COR-L47 (cell line): ENCODE measurements at places on chromosomes 3 and 15.

- no peak for DNase-seq
Observed at GRCh38 chr3:138761002-138761401, 73.7 kb downstream of the PIK3CB start.

GRCh38 chr15:74621936-74622335 is 6.3 kb downstream of the CLK3 start:
- DNase-seq: no peak

- no peak for DNase-seq
Observed at GRCh38 chr3:47841786-47842349, 38.9 kb downstream of the DHX30 start.

DNA sequence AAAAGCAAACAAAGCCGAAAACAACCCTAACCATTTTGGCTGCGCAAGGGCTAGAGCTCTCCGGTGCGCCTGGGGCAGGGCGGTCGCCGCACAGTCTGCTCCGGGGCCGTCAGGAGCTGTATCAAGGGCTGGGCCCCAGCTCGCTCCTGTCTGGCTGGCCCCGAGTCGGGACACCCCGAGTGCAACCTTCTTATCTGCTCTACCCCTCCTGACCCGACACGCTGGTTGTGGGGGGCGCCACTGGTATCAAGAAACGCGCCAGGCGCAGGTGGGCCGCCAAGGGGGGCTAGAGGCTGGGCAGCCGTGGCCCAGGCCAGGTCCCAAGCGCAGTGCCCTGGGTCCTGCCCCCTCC is 36.0 kb downstream of the NR2F2 start:
- DNase-seq: no peak

DNA sequence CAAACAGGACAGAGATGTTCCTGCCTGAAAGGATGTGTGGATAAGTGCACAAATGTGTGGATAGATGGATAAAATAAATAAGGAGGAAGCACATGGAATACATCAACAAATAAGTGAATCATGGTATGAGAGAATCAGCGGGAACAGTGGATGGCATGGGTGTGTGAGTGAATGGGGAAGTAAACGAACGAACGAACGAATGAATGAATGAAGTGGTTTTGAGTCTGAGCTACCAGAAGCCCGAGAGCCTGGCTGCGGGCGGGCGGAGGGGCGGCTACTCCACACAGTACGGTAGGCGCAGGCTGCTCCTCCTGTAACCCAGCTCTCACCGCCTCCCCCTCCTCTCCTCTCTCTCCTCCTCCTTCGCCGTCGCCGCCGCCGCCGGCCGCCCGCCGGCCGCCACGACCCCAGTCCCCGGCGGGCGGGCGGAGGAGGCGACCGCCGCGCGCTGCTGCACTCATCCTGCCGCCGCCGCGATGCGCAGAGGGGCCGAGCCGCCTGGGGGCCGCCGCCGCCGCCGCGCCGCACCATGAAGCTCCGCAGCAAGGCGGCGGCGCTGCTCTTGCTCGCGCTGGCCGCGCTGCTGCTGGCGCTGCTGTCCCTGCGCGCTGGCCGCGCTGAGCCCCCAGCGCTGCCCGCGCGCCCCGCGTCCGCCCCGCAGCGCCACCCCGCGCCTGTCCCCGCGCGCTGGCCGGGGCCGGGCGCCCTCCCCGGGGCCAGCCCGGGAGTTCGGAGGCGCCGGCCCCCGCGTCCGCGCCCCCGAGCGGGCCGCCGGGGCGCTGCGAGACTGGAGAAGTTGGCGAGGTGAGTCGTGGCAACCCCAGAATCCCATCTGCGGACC is at the start of gene GXYLT2:
TSS of gene GXYLT2 (plus strand) at position 342 of the 841 bp plus-strand sequence. CDS start at position 530, 188 bp downstream.
- DNase-seq: peak; percentile 31

GRCh38 chr3:162092751-162093150 is 596.1 kb downstream of the OTOL1 start:
- DNase-seq: no peak

GRCh38 chr3:184322731-184323487 is 8.5 kb downstream of the EIF4G1 start:
- DNase-seq: no peak

DNA sequence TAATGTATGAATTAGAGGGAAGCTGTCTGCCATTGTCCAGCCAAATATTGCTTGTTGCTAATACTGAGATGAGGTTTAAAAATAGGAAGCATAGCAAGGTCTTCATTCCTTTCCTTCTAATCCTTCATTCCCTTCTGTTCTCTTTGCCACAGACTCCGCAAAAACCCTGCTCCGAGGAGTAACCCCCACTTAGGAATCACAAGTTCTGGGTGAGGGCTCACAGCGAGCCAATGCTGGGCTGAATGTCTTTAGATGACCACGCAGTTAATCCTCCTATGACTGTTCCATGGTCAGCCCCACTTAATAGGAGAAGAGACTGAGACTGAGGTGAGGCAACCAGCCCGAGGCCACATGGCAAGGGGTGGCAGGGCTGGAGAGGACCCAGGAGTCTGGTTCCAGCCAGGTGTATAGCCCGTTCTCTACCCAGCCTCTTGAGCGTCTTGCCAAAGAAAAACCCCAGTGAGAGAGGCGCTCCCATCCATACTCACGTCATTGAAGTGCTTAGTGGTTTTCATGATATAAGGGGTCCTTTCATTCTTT is 44.9 kb upstream of the CTSH start:
- no peak for DNase-seq

DNA sequence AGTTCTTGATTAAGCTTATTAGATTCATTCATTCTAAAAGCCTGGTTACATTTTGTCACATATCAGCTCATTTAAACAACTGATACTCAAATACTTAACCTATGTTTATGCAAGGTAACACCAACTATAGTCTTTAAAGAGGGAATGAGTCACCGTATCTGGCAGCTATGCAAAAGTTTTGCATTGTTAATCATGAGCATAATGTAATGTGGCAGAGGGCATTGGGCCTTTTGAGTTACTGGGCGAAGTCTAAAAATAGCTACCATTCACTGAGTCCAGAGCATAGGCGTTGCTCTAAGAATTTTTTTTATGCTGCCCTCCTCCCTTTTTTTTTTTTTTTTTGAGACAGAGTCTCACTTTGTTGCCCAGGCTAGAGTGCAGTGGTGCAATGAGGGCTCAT is 277.7 kb upstream of the ZNF717 start:
- no peak for DNase-seq
